ENCODE measurements at places on chromosomes 6 and 20.

GRCh38 chr6:115865914-115866313 lies 194.8 kb downstream of the FRK start:
- no peak for DNase-seq

DNA sequence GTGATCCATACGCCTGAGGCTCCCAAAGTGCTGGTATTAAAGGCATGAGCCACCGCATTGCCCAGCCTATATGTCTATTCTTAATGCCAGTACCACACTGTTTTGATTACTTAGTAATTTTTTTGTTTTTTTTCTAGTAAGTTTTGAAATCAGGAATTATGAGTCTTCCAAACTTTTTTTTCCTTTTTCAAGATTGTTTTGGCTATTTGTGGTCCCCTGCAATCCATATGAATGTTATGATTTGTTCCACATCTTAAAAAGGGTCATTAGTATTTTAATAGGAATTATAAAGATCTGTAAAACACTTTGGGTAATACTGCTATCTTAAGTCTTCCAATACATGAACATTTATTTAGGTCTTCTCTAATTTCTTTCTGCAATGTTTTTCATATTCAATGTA lies 6.8 kb upstream of the POPDC3 start:
- no peak for DNase-seq

DNA sequence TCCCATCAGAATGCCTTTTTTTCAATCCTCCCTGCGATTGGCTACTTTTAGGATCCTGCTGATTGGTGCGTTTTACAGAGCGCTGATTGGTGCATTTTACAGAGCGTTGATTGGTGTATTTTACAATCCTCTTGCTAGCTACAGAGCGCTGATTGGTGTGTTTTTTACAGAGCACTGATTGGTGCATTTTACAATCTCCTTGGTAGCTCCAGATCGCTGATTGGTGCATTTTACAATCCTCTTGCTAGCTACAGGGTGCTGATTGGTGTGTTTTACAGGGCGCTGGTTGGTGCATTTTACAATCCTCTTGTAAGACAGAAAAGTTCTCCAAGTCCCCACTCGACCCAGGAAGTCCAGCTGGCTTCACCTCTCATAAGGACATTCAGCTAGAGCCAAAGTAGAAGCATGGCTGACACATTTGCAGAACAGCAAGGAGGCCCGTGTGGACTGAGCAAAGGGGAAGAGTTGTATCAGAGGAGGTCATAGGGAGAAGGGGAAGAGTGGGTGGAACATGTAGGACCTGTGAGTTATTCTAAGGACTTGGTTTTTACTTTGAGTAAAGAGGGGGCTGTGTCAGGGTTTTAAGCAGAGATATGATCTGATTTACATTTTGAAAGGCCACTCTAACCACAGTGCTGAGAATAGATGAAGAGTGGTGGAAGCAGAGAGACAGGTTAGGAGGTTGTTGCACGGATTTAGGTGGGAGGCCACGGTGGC lies 2.6 kb downstream of the ALDH5A1 start:
- no peak for DNase-seq

- DNase-seq = peak; percentile 15
Observed at GRCh38 chr6:39561536-39562266, 163.5 kb downstream of the KIF6 start.

- DNase-seq = no peak
Observed at GRCh38 chr6:150444308-150444707, 75.5 kb downstream of the IYD start.

Measured in astrocyte of the spinal cord (primary cell).